Neural progenitor cell (in vitro differentiated cells): ENCODE measurements at places on chromosomes 5 and 9.

DNA sequence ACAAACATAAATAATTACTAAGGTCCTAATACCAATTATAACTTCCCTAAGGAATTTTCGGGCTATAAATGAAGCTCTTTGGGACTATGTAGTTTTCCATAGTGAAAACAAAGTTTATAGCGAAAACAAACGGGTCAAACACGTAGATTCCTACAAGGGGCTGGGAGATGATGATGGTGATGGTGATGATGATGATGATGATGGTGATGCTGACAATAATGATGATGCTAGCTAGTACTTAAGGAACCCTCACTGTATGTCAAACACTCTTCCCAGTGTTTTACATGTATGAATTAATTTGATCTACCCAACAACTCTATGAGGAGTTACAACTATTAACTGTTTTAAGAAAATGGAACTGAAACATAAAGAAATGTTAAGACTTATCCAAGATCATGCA is 63.7 kb upstream of the PIK3R1 start:
- DNase-seq: no peak

DNA sequence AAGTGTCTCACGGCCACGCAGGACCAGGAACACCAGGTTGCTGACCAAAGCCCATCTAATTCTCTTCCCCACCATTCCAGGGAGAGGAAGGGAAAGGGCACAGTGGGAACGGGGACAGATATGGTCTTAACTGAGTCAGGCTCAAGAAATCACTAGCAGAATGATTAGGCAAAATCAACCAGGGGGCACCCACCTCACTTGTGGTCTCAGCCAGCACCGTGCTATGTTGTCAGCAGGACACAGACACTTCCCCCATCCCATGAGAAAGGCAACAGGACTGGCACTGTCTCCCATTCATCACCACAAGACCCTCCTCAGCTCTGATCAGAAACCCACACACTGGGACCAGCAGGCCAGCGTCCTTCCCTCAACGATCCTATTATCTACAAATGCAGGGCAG is 2.9 kb downstream of the BICD2 start:
- no peak for DNase-seq

DNA sequence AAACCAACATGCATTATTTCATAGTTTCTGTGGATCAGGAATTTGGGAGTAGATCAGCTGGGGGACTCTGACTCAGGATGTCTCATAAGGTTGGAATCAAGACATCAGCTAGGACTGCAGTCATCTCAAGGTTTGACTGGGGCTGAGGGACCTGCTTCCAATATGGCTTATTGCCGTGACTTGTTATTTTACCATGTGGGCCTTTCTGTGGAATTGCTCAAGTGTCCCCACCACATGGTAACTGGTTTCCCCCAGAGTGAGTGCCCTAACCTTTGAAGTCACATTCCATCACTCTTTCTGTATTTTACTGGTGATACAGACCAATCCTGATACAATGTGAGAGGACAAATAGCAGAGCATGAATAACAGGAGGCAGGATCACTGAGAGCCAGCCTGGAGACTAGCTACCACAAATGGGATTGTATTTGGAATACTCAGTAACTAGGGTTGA is 70.2 kb upstream of the ELL2 start:
- no peak for DNase-seq

- no peak for DNase-seq
Measured at GRCh38 chr9:136493567-136493971, 10.7 kb upstream of the SEC16A start.

GRCh38 chr5:41921166-41921565 is 3.9 kb upstream of the FBXO4 start:
- no peak for DNase-seq

DNA sequence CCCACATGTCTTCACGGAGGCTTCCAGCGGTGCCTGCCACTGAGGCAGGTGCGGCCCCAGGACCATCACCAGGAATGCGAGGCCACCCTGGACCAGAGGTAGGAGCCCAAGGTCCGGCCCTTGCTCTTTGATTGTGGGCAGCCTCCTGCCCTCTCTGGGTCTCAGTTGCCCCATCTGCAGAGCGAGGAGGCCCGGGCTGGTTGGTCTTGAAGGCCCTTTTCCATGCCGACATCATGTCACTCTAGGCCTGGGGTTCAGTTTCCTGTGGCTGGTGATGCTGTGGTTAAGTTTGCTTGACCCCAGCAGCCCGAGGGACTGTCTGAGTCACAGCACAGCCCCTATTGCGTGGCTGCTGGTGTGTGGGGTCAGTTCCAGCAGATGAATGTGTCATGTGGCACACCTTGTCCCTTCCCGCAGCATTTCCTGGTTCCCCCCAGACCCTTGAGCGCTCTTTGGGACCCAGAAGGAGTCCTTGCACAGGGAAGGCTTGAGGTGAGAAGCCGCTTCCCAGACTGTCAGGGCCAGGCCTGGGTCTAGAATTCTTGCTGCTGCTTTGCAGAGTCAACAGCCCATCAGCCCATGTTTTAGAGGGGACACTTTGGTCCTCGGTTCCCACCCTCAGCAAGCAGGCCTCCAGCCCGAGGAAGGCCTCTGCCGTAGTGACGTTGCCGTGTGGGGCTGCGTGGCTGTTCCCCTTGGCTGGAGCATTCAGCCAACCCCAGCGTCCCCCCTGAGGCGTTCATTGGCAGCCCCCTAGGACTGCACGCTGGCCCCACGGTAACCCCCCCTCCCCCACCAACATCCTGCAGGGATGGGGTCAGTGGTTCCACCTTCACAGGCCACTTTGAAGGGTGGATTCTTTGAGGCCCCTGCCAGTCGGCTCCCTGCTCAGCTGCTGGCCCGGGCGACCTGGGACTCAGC is 31.0 kb upstream of the HMCN2 start:
- no peak for DNase-seq

- peak; percentile 53 for DNase-seq
Measured at GRCh38 chr5:124906339-124907097, 160.1 kb upstream of the ZNF608 start.
